ENCODE measurements at places on chromosomes 5 and 9.
A peak's percentile ranks its signal among the peaks of the same experiment; 100 is the strongest.

GRCh38 chr9:20331095-20331685 lies 291.1 kb downstream of the MLLT3 start:
- no peak for DNase-seq

DNA sequence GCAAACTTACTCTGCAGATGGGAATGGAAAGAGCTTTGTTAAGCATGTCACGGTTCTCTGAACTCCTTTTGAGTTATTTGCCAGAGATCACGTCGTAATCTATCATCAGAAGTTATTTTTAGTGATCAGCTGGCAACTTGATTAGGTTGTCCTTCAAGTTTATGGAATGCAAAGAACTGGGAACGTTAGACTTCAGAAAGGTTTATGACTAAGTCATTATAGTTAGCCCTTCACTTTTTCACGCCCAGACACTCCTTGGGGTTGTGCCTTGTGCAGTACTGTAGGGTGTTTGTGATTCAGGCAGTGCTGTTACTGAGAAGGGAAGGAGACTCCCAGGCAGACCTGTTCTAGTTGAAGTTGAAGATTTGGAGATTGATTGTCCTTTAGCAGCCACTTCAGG lies 26.8 kb upstream of the PHF2 start:
- peak; percentile 32 for DNase-seq

GRCh38 chr5:89471541-89471940 lies 588.6 kb upstream of the MEF2C start:
- no peak for DNase-seq

- no peak for DNase-seq
These were observed 412.3 kb downstream of the MAT2B start for GRCh38 chr5:163917747-163918146.

DNA sequence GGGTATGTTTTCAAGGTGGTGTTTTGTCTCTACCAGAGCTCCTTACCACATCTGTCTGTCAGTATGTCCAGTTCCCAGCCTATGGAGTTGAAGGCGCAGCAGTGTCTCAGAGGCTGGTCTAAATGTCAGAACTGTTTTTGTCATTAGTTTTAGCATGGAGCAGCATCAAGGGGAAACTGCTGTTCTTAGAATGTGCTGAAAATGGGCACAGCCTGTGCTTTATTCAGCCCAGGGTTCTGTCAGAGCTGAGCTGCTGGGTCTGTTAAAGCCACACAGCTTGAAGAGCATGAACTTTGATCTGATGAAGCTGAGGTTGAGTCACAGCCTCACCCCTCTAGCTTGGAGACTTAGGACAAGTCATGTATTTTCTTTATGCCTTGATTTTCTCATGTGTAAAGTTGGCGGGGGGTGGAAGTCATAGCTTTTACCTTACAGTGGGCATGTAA lies 71.9 kb downstream of the RALGPS1 start:
- DNase-seq, result no peak

DNA sequence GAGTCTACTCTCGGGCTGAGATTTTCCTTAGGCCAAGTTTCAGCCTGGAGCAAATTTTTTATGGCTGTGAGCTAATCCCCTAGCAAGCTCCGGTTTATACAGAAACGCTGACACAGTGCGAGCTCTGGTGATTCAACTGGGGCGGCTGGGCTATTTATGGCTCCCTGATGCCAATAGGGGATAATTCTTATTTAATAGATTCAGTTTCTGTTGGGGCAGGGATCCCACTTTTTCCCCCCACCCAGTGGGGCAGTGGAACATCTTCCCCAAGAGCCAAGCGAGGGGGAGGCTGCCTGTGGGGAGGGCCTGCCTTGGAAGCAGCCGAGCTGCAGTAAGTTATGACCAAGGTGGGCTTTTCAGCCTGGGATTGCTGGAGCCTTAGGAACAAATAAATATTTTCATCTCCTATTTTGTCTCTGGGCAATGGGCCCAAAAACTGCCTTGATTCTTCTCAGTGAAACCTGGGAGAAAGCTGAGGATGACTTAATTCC lies 129.1 kb downstream of the MACROH2A1 start:
- DNase-seq, result peak; percentile 74

DNA sequence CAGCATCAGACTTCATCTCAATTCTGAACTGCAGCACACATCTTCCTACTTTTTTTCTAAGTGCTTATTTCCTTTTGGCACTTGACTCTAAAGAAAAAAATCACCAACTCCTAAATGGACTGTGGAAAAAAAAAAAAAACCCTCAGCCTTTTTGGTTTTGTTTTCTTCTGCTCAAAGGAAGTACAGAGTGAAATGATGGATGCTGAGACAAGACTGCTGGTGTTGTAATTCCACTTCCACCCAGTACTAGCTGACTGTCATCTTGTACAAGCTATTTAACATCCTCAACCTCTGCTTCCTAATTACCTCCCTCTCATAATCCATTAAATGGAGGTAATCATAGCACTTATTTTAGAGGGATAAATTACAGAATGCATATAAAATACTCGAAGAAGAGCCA lies 171.5 kb upstream of the GNA14 start:
- DNase-seq, result no peak

DNA sequence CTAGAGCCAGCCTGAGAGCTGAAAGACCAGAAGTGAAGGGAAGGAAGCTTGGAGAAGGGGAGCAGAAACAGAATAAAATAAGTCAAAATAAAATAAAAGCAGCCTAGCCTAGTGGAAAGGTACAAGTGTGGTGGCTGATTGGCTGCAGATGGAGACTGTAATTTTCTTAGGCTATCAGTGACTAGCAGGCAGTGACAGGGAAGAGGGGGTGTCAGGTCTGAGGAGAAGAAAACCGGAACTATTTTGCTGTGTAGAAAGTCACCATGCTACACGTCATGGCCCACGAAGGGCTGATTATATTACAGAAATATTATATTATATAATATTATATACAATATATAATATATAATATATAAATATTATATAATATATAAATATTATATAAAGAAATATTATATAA lies 98.1 kb upstream of the TAF11L2 start:
- DNase-seq, result no peak

DNA sequence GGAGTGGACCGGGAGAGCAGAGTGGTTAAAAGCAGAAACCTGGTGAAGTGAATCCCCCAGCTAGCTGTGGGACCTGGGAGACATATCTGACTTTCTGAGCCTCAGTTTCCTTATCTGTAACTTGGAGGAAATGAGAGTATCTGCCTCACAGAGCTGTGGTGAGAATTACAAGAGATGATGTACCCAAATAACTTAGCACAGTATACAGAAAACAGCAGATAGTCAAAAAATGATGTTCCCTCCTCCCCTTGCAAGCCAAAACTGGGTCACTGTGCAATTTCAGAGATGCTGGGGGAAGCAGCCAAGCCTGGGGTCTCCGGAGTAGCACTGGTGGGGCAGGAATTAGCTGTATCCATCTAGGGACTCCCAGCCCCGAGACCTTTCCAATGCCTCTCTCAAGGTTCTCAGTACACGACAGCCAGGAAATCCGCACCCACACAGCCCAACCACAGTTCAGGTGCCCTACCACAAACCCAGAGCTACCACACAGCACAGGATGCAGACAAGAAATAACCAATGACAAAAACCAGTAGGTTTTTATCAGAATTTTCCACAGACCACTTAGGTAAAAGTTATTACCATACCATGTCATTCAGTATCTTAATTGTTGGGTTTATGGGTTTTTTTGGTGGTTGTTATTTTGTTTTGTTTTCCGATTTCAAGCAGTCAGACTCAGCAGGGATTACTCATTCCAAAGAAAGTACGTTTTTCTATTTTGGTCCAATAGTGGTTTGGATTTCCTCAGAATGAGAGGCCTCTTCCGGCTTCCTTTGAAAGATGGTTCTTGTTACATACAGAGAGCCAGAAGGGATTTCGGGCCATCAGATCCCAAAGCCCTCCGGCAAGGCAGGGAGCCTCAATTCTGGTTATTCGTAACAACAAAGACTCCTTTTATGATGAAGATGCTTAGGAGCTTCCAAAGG lies 4.9 kb upstream of the HRH2 start:
- peak; percentile 29 for DNase-seq

DNA sequence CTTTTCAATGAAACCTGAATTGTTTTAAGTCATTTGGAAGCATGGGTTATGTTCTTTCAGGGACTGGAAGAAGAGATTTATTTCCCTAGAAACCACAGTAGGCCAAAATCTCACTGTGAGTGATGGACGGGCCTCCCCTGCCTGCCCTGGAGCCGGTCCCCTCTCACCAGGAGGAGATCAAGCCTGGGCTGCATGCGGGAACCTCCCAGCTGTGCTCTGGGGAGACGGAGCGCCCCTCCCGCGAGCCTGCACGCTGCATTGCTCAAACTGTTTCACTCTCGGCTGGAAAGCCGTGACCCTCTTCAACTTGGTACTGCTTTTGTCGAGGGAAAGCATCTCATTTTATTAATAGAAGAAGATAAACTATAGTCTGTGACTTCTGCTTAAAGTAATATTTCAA lies 85.4 kb downstream of the IRX2 start:
- peak; percentile 3 for DNase-seq

Measured in tongue (tissue), 3 donors.